ENCODE measurements at places on chromosomes 4 and X.
A peak's percentile ranks its signal among the peaks of the same experiment; 100 is the strongest.

- no peak for DNase-seq
These were observed 16.0 kb downstream of the MCF2 start for GRCh38 chrX:139691843-139692505.

DNA sequence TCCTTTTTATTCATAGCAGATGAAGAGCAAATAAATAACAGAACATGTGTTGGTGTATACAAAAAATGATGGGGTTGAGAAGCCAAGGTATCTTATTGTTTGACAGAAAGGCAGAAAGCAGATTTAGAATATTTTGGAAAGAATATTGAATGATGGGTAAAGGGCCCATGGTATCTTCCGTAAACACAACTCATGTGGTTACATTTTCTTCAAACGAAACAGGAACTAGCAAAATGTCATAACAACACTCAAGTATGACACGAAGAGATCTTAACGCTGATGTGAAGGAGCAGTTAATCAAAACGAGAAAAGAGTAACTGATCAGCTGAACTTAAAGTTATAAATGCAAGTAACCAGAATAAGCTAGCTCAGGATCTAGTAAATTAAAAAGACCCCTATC lies 195.7 kb upstream of the GK2 start:
- no peak for DNase-seq

DNA sequence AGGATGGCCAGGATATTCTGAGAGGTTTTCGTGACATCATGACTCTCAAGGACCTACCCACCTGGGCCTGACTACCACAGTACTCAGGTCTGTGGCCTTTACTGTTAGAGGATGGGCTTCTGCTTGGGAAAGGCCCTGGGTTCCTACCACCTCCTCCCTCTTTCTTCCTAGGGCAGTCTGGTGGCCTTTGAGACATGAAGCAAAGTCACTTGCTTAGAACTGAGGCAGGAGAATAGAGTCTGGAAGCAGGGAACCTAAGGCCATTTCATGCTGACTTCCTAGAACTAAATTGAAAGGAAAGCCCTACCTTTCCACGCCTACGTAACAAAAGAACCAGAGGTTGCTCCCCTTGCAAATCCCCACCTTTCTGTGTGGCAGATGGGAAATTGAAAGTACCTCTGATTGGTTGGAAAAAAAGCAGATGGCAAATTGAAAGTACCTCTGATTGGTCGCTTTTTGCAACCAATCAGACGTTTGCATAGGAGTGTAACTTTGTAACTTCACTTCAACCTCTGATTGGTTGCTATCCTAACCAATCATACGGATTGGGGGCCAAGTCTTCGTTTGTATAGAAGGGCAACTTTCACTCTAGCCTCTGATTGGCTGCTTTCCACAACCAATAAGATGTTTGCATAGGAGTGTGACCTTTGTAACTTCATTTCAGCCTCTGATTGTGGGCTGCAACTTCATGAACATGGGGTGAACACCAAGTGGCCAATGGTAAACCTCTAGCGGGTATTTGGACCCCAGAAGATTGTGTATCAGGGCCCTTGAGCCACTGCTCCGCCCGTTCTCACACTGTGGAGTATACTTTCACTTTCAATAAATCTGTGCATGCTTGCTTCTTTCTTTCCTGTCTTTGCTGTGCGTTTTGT lies 9.9 kb upstream of the AKAP14 start:
- no peak for DNase-seq

GRCh38 chrX:139759637-139760036 lies 51.7 kb upstream of the MCF2 start:
- peak; percentile 0 for DNase-seq
